ENCODE measurements at places on chromosomes 13 and 19.
A peak's percentile ranks its signal among the peaks of the same experiment; 100 is the strongest.

GRCh38 chr13:41405367-41405766 lies 52.0 kb upstream of the RGCC start:
- DNase-seq = no peak

GRCh38 chr13:39578821-39579291 lies 24.1 kb downstream of the LHFPL6 start:
- DNase-seq = no peak

- no peak for DNase-seq
These were observed 96.8 kb downstream of the SUCLA2 start for GRCh38 chr13:47904241-47904640.

DNA sequence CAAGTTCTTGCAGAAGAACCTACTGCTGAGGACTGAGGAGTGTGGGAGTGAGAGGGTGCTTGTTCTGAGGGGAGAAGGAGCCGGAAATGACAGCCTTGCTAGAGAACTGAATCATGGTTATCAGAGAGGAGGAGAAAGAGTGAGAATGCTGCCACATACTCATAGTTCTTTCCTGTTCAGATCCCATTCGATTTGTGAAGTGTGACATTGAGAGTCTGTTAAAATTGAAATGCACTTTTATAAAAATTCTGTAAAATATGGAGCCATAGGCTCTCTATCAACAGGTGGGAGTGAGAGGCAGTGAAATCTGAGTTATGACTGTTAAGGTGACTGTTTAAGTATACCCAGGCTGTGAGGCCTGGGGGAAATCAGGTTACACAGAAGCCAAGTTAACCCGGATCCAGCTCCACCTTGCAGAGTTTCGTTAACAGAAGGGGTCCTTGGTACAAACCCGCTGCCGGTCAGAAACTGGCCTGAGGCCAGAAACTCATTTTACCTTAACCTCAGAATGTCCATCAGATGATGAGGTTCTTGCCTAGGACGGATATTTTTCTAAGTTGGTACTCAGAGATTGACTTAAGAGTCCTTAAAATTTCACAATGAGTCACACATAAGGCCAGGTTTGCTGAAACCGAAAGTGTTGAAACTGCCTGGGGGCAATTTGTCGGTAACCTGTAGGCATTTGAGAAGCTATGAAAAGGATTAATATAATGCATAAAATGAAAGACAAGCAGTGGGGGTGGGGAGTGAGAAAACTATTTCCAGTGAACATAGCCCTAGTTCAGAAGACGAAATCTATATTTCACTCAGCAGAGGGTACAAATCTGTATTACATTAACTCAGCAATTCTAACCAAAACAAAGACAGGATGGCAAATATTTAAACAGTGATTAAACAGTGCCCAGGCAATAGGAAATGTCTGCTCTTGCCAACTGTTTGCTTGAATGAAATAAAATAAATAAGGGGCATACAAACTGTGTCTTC lies 350.5 kb downstream of the KCNRG start:
- DNase-seq = peak; percentile 30

DNA sequence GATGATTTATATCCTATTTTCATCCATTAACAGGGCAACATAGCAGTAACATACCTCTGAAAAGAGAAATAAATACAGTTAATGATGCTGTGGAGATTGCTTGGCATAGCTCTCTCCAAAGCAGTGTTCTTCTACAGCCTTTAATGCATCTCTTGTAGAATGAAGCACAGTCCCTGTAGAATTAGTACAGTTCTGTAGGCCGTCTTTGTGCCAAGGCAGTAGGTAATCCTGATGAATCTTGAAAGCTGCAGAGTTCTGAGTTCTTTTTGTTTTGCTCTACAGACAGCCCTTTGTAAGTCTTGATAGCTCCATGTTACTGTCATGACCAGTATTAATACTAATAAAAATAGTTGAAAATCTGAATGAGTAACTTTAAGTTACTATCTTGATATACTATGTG lies 184.2 kb downstream of the MAB21L1 start:
- no peak for DNase-seq
